Sciatic nerve (tissue), 2 donors: ENCODE measurements at places on chromosomes 13 and 19.

GRCh38 chr13:30142486-30143211 is 164.7 kb downstream of the KATNAL1 start:
- DNase-seq: no peak

DNA sequence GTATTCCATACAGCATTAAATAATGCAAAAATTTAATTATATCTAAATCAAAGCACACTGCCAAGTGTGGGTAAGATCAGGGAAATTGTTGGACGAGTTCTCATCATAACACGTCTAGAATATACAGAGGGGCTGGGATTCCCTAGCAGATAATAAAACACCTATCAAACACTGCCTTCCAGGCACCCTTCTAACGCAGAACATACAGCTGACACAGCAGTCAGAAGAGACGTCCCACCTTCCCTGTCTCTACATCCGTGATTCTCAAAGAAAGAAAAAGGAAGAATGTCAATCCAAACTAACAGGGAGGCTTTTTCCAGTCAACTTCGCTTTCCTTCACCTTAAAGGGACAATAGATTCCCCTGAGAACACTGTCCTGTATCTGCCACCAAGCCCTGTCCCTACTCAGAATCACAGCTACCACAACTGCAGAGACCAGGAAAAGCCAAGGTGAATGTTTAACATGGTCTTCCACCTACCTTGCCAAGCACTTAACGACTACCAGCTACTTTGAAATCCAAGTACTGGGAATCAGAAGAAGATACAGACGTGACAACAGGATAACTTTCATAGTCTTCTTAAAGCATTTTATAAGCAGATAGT is 38.5 kb downstream of the TBC1D4 start:
- no peak for DNase-seq

DNA sequence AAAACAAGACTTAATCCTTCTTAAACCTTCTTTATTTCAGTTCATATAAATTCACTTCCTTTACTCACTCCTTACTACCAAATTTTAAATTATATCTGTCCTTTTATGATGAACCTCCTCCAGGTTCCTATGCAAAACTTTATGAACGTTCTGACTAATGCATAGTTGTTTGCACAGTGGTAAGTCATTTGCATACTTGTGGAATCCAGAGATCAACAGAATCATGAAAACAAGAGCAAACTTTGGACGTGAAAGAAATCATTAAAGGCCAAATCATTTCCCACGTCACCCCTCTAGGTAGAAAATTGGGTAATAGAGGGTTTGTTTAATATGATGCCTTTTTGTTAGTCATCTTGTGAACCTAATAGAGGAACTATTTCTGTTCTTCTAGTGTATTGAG is 32.3 kb upstream of the MYCBP2 start:
- DNase-seq: no peak

- DNase-seq: no peak
Observed at GRCh38 chr13:70104481-70104880, 3.1 kb upstream of the ATXN8OS start.

GRCh38 chr19:50050406-50051227 is 24.8 kb downstream of the ZNF473 start:
- DNase-seq: peak; percentile 81

- no peak for DNase-seq
Observed at GRCh38 chr19:52673014-52673413, 34.9 kb upstream of the ZNF83 start.

- DNase-seq: no peak
Observed at GRCh38 chr19:18868380-18869022, 27.5 kb downstream of the CERS1 start.

GRCh38 chr19:17681505-17682125 is 6.5 kb downstream of the UNC13A start:
- no peak for DNase-seq

DNA sequence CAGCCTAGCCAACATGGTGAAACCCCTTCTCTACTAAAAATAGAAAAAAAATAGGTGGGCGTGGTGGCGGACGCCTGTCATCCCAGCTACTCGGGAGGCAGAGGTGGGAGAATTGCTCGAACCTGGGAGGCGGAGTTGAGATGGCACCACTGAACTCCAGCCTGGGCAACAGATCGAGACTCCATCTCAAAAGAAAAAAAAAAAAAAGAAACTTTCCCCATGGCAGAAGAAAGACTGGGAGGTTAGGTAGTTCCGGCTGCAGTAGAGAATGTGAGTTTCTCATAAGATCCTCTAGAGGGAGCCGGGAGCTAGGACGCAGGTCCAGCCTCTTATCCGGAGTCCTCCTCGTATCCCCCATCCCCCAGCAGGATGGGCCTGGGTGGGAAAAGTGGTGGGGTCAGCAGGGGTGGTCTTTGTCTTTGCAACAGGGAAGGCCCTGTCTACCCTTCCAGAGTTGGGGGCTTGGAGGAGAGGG is 13.2 kb upstream of the CREB3L3 start:
- DNase-seq: no peak

DNA sequence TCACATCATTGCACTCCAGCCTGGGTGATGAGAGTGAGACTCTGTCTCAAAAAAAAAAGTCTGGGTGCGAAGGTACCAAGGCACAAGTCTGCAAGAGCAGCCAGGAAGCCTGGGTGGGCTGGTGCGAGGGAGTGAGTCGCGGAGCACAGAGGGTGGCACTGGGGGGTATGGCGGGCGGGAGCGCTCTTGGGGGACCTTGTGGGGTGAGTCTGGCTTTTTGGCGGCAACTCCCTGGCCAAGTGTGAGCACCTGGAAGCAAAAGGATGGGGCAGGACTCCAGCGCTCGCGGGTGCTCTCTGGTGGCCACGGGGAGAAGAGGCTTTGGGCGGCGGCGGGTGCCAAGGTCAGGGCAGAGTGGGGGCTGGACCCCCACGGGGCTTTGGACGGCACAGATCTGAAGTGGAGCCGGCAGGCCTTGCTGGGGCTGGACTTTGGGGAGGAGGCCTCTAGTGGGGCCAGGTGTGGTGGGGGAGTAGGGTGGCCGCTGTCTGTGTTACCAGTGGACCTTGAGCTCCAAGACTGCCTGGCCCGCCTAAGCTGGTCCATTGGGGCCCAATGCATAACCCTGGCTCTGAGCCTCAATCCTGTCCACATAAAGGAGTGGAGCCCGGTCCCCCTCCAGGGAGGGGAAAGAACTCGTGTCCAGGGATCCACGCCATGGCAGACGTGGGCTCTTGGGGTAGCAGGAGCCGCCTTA is 1.6 kb downstream of the P2RY11 start:
- no peak for DNase-seq

DNA sequence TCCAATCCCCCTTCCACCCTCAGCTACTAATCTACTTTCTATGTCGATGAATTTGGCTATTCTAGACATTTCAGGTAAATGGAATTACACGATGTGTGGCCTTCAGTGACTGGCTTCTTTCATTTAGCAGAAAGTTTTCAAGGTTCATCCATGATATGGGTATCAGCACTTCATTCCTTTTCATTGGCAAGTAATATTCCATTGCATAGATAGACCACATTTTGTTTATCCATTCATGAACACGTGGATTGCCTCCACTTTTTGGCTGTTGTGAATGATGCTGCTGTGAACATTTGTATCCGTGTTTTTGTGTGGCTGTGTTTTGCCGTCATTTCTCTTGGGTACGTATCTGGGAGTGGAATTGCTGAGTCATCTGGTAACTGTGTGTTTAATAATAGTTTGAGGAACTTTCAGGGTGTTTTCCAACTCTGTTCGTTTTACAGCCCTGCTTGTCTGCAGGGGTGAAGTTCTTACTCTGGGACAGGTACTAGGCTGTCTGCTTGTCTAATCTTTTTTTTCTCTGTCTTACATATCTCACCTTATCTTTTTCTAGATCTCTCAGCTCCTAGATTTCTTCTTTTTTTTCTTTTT is 32.5 kb downstream of the MARK4 start:
- DNase-seq: no peak

DNA sequence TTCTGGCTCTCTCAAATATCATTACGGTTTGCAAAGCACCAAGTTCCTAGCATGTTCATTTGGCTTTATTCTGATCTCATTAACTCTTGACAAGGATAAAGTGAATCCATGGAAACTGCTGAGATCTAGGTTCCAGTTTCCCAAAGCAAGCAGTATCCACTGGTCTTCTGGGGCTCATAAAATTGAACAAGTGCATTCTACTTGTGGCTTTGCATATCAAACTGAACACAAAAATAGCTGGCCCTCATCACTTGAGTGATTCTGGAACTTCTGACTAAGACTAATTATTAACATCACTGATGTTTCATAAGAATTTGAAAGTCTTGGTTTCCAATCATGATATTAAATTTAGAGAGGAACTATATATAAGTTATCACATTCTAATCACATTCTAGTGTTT is 6.3 kb upstream of the KCTD12 start:
- DNase-seq: no peak

DNA sequence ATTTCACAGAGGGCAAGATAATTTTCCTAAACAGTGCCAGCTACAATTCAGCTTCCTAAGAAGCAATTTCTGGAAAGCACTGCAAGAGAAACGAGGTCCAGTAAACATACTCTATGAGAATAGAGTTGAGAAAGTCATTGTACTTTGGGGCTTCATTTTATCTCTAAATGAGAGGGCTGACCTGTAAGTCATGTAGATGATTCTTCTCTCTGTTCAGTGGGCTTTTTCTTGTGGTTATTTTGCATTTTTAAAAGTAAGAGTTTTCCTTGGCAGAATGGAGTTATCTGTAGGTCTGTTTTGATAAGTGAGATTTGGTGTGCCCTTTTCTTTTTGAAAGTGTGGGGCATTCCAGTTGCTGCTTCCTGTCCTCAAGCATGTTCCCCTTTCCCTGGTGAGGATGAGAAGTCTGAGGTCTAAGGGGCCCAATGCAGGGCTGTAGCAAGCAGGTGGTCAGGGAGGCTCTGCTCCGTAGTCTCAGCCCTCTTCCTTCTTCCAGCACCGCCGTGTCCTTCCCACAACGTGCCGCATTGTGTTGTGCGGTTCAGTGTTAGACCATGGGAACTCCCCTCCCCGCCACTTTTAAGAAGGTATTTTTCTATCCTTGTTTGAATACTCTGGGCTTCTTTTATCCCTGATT is 86.3 kb downstream of the ARHGEF7 start:
- no peak for DNase-seq

GRCh38 chr13:99614465-99614885 is 113.2 kb downstream of the TM9SF2 start:
- DNase-seq: no peak

GRCh38 chr19:5911366-5911765 is 2.7 kb upstream of the CAPS start:
- DNase-seq: no peak

DNA sequence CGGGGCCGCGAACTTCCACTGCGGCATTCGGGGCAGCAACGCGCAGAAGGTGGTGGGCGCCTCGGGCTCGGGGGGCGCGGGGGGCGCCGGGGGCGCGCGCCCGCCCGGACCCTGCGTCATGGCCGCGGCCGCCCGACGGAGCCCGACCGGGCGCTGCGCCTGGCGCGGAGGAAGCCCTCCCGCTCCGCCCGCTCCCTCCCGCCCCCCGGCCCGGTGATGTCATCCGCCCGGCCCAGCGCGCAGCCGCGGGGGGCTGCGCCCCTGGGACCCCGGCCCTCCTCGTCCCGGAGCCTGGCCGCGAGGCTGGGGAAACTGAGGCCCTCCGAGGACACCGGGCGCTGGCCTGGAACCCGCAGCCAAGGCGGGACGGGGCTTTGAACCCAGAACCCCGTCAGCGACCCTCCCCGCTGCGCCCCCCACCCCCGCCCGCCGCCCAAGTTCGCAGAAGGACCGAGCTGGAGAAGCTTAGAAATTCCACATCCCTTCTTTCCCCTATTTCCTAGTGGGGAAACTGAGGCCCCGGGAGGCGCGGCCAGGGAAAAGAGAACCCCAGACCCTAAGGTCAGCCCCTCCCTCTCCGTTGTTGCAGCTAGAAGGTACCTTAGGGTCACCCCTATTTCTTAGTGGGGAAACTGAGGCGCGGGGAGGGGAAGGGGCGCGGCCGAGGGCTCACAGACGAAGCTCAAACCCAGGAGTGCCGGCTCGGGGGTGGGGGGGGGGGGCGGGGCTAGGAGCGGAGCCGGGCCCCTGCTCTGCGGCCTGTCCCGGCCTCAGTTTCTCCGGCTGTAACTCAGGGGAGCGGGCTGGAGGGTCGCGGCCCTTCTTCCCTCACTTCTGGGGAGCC is at the start of gene SHC2:
SHC2 (minus strand) TSS at position 157 of the 844 bp plus-strand sequence; CDS start at position 120, 37 bp downstream.
- no peak for DNase-seq

- no peak for DNase-seq
Observed at GRCh38 chr13:34993470-34993869, 51.4 kb downstream of the NBEA start.

- DNase-seq: no peak
Observed at GRCh38 chr19:1765232-1765903, 12.1 kb downstream of the ONECUT3 start.

GRCh38 chr13:37144661-37145060 is 39.2 kb upstream of the CSNK1A1L start:
- DNase-seq: no peak

DNA sequence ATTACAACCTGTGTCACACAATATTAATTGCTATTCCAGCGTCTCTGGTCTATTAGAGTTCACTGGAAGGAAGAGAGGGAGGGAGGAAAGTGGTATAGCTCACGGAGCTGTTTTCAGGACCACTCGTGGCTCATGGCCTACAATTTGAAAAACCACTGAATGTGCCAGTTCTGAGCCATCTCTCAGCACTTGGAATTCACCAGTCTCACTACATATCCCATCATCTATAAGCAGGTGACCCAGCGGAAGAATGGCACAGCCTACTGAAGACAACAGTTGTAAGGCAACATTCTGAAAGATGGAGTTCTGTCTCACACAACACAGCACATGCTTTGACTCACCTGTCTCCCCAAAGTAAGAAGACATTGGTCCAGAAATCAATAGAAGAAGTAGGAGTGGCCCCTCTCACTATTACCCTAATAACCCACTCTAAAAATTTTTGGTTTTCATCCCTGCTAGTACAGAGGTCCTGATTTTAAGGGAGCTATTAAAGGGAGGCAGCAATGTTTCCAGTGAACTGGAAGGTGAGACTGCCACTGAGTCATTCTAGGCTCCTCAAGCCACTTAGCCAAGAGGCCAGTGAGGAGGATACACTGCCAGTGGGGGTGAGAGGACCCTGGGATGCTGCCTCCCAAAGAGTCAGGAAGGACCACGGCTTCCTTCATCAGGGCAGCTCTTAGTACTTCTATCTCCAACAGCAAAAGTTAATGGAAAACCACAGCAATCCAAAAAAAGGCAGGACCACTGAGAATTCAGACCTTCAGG is 50.0 kb upstream of the DOCK9 start:
- no peak for DNase-seq

- no peak for DNase-seq
Observed at GRCh38 chr13:28002886-28003698, 14.6 kb upstream of the URAD start.
